AG09309 (cell line): ENCODE measurements at places on chromosomes 6 and 20.

DNA sequence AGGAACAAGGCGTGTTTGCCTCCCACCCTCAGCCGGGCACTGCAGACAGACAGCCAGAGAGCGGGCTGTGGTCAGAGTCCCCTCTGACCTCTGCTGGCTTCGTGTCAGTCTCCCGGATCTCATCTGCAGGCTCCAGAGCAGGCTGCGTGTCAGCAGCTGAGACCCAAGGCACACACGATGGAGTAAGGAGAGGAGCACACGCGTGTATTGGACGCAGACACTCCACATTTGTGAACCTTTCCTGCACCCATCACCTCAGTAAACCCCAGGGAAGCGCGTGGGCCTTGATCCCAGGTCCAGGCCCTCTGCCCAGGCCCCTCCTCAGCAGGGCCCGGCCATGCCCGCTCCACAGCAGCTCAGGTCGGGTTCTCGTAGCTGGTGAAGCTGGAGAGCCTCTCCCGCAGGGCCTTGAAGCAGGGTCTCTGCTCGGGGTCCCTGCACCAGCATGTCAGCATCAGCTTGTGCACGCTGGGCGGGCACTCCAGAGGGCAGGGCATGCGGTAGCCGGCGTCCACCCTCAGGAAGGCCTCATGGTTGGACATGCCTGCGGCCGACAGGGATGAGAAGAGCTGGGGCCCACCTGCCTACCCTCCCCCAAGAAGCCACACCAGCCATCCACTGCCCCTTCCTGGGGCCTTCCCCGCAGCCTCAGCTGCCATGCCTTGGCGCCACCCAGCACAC is 7.9 kb downstream of the PTK6 start:
- no peak for DNase-seq

- DNase-seq, result no peak
These were observed 34.7 kb upstream of the MICB start for GRCh38 chr6:31462964-31463870.

- DNase-seq, result no peak
These were observed 228.5 kb downstream of the ZMYND8 start for GRCh38 chr20:47127999-47128398.

DNA sequence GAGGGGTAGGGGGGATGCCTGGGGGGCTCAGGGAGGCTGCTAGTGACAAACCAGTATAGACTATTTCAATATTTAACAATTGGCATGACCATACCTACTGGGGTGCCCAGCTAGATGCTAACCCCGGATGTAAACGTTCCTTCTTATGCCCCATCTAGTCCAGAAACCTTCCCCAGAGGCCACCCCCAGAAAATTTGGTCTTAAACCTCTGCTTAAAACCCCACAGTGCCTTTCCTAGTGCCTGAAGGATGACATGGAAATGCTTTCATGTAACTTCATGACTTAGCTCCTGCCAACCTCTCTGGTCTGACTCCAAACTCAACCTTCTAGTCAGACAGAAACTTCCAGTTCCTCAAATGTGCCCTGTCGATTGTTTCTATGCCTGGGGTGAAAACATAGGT is 52.0 kb downstream of the JPH2 start:
- no peak for DNase-seq

GRCh38 chr6:127566651-127567050 is 10.3 kb upstream of the C6orf58 start:
- DNase-seq, result no peak
